ENCODE measurements at places on chromosomes 2 and 18.

DNA sequence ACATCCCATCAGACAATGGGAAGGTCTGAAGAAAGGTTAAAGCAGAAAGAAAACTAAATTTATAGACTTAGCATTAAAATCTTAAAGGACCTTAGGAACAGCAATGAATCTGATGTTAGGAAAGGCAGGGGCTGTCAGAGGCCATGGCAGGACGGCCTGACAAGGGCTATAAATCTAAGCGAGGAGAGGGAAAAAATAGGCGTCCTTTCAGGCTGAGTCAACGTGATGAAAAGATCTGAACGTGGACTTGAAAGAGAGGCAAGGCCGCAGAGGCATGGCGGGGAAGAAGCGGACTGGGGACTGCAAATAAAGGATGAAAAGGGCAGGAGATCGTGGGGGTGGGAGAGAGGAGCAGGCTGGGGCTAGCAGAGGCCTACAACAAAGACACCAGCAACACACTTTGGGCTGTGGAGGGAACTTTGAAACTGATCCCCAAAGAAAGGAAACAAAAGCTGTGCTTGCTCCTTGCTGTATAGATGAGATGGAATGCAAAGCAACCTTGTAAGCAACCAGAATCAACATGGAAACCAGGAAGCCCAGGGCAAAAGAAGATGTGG is 145.6 kb downstream of the NRP2 start:
- no peak for DNase-seq

DNA sequence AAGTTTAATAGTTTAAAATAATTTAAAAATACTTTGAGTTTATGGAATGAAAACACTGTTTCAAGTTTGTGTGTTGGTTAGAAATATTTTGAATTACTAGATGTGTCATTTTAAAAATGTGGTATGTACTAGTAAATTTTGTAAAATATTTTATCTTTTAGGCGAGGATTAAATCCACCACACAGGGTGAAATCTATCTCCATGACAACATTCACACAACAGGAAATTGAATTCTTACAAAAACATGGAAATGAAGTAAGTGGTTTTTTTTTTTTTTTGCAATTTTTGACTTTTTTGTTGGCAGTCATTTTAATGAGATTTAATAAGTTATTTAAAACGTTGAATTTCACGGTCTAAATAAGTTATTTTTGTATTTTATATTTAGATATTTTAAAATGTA is 19.4 kb downstream of the AGFG1 start:
- DNase-seq = no peak

DNA sequence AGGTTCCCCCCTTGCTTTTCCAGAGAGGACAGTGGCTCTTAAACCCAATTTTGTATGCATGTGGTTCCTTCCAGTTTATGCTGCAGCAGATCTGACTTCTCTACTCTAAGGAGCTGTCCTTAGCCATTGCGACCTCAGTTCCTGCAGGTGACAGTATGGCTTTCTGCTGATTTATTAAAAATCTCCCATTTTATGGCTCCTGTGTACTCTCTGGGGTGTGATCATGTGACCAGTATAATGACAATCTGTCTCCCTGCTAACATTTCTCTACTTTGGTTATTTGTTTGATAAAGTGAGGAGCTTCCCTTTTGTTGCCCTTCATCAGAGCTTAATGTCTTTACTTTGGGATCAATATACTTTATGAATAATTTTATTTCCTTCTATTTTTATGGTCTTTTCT is 148.7 kb upstream of the VRK2 start:
- DNase-seq = no peak

- no peak for DNase-seq
Observed at GRCh38 chr2:71647356-71647755, 194.0 kb downstream of the DYSF start.

- DNase-seq = no peak
Observed at GRCh38 chr18:37564711-37565100, 892 bp downstream of the CELF4 start.

- peak; percentile 46 for DNase-seq
Observed at GRCh38 chr2:179239195-179239594, 25.4 kb downstream of the SESTD1 start.

DNA sequence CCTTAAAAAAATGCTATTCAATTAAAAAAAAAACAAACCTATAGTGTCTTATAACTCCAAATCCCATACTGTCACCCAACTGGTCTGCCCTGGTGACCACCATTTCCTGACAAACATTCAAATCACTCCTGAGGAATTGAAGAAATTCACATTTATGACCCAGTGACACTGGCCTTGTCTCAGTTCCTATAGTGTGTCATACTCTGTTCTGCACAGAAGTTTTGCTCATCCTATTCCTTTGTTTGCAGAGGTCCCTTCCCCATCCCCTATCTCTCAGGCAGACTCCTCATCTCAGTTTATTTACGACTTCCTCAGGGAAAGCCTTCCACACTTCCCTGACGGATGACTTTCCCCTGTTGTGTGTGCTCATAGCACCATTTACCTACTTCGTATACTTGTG is 14.7 kb downstream of the ZC3H6 start:
- no peak for DNase-seq

DNA sequence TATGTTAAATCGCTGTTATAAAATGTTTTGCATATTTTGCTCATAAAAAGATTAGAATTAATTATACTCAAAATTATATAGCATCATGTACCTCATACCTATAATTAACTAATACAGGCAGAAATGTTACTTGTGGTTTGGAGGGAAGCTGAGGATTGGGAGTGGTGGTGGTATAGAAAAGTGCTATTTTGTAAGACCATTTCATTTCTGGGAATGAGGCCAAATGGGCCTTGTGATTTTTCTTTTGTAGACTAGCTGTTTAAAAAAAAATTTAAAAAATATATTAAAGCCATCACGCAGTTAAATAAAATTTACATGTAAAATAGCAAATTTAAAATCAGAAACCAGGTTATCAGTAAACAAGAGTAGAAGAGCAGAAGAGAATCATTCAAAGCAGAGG is 560.8 kb upstream of the FAM98A start:
- no peak for DNase-seq

DNA sequence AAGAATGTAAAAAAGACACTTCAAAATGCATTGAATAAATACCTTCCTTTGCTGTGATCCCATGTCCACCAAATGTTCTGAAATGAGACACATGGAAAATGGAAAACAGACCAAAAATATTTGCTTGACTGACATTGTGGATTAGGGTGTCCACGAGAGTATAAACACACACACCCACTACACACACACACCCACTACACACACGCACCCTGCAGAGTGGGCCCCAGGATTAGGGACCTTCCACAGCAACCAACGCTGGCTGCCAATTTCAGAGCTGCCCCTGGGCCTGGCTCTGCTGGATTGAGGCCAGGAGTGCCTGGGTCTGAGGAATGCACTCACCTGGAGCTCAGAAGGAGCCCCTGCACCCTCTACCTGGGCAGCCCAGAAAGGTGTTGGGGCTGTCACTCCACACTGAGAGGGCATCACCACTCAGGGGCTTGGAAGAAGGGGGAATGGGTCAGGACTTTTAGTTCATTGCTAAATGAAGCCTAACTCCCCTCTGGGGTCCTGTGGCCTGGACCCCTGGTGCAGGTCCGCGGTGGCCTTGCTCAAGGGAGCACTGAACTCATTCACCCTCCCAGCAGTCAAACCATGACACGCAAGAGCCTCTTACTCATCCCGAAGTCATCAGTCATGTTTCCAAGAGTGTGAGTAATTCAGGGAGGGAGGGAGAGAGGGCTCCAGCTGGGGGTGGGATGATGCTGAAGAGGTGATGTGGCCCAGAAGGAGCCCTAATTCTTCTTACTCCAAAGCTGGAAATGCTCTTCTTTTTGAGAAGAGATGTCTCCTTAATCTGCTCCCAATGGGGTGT is 50.2 kb upstream of the PLB1 start:
- peak; percentile 79 for DNase-seq

DNA sequence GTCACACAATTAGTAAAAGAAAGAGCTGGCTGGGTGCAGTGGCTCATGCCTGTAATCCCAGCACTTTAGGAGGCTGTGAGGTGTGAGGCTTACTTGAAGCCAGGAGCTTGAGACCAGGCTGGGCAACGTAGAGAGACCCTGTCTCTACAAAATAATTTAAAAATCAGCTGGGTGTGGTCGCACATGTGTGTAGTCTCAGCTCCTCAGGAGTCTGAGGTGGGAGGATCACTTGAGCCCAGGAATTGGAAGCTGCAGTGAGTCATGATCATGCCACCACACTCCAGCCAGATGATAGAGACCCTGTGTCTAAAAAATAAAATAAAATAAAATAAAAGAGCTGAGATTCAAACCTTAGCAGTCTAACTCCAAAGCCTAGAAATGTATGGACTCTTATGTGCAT is 39.0 kb upstream of the NEDD4L start:
- DNase-seq = no peak

GRCh38 chr2:142853912-142854311 is 23.6 kb upstream of the KYNU start:
- no peak for DNase-seq

DNA sequence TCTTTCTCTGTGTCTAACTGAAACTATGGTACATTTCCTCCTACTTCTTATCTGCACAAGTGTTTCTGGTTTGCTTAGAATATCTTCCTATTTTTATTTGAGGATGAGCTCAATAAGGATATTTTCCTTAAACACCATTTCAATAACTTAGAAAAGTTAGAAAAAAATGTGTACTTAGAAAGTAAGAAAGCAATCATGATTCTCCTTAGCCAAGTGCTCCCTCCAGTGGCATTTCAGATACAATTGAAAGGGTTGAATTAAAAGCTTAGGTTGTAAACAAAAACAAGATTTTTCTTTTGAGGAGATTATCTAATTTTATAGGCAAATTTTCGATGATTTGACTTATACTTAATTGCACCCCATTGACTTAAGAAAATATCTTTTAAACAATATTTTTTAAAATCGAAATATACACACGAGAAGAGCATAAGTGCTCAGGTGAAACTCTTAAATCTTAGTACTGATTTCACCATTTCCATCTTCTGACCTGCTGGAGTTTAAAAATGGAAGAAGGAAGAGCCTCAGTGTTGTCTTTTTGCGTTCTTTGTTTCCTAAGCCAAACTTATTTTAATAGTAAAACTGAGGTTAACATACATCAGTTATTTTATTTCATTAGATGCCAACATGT is 26.9 kb downstream of the C18orf63 start:
- DNase-seq = peak; percentile 36

DNA sequence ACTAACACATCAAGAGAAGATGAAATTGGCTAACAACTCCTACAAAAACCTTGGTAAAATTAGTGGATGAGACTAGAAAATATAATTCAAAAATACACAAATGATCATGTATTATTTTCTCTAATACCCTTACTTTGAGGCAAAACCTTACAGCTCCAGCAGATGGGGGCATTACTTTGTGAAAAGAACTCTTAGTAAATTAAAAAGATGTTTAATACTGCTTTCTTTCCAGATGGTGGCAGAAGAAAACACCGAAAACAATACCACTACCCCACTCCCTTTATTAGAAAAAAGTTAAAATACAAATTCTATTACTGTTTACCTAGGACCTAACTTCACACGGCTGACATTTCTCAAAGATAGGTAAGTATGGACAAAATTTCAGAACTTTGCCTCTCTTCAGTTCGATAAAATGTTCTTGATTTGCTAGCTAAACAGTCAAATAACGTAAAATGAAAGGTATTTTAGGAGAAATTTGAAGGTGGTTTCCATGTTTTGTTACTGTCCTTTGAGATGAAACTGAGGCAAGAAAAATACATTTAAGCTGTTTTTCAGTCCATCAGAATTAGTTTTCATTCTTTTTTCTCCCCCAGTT is 30.6 kb downstream of the ORC4 start:
- peak; percentile 21 for DNase-seq

GRCh38 chr18:22141211-22141610 is 28.2 kb upstream of the GATA6 start:
- DNase-seq = no peak

DNA sequence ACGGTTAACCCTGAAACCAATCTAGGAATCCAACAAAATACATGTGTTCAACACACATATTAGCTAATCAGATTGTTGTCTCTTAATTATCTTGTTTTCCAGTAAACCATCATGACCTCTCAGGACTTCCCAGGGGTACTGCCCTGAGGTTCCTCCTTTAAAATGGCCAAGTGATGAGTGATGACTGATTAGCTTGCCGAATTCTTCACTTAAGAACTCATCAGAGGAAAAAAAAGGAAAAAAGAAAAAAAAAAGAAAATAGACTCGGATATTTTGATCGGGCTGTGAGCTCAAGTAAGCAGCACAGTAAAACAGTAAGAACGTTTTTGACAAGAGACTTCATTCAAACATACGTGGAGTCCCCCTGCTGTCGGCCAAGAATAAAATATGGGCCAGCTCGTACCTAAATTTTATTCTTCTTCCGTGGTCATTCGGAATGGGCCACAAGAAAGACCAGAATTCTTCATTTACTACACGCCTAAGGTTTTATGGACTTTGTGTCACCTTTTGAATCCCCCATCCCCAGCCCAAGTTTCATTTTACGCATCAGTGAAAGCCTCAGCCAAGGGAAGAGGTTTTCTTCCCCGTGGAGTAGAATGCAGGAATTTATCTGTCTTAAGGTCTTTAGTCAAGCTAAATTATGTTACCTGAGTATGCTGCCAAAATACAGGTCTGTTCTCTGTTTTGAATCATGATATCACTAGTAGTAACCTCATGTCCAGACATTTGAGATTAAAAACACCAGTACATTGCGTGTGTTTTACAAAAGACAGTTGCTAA is 40.5 kb downstream of the COLEC12 start:
- no peak for DNase-seq

- no peak for DNase-seq
Observed at GRCh38 chr2:143732871-143733270, 603.7 kb downstream of the ARHGAP15 start.

DNA sequence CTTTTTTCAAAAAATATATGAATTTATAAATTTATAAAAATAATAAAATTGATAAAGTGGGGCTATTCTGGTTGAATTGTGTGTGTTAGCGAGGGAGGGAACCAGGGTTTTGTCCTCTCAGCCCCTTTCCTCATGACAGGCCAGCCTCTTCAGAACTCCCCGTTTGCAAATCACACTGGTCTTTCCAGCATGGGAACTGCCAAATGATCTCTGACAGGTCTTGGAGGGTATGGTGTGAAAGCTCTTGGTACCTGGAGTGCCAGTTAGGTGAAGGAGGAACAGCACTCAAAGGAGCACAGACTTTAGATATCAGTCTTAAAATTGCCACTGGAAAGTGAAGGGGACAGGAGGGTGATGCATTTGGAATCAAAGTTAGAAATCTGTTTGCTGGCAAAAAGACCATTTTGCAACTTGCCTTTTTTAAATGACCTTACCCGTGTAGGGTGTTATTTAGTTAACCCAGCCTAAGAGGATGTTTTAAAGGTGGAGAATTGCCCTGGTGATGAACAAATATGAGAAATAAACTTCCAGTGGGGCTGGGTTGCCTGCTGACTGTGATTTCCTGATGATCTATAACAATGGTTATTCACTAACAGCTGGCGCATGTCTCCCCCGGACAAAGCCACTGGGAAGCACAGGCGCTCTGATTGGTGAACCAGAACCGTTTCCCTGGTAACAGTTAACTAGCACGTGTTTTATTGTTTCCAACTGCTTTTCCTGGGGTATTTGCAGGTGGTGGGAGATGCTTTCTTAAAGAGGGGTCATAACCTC is 85.3 kb upstream of the EFEMP1 start:
- DNase-seq = no peak

- no peak for DNase-seq
Observed at GRCh38 chr18:31451625-31452024, 4.1 kb downstream of the DSG3 start.

- no peak for DNase-seq
Observed at GRCh38 chr2:86087936-86088850, 17.5 kb downstream of the POLR1A start.
